ENCODE measurements at places on chromosomes 3 and 15. TPM values are rescaled to one million over a fixed set of nuclear protein-coding genes. Genes with fewer than 3 reads are reported as not detected.

Gene NR2E3
- total RNA-seq = 0.62 TPM

Gene HRH1
- total RNA-seq = 0.35 TPM

- no peak for DNase-seq
- H3K27me3 ChIP-seq = no peaks in the 10 kb centered on the region
- no peak overlapping the region for H3K4me3 ChIP-seq
Measured at GRCh38 chr15:65450556-65450955, 27.8 kb upstream of the IGDCC4 start.

DNA sequence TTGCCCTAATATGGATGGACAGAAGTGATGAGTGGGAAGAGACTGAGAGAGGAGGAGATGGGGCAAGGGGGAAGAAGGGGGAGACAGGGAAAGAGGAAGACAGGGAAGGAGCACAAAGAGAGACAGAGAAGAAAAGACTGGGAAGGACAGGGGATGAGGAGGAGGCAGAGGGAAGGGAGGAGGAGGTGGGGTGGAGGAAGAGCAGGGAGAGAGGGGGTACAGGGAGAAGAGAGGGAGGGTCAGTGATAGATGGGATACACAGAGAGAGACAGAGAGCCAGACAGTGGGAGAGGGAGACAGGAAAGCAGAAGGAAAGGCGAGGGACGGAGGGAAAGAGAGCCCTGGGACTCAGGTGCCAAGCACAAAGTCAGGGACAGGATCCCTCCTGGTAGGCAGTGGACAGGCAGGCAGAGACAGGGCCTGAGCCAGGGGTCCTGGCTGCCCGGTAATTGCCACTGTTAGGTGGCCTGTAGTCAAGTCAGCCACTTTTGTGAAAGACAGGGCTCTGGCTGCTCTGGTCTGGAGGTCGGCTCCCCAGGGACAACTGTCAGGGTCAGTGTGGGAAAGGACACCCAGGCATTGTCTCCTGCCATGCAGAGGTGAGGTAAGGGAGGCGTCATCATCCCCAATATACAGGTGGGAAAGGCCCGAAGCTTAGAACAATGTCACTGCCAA is 9.8 kb downstream of the VILL start:
- peaks cover 7% of the 10 kb centered on the region for H3K4me1 ChIP-seq
- H3K27ac ChIP-seq = no peak overlapping the region
- H3K27me3 ChIP-seq = no peaks in the 10 kb centered on the region
- DNase-seq = no peak
- no peaks in the 10 kb centered on the region for H3K36me3 ChIP-seq

- H3K27ac ChIP-seq = no peak overlapping the region
- DNase-seq = no peak
- no peak overlapping the region for H3K4me3 ChIP-seq
- no peaks in the 10 kb centered on the region for H3K36me3 ChIP-seq
Measured at GRCh38 chr15:84552896-84553295, 47.9 kb upstream of the ZSCAN2 start.

- no peak overlapping the region for H3K4me3 ChIP-seq
- no peaks in the 10 kb centered on the region for H3K4me1 ChIP-seq
- H3K27ac ChIP-seq = no peak overlapping the region
- DNase-seq = no peak
- no peaks in the 10 kb centered on the region for H3K27me3 ChIP-seq
Measured at GRCh38 chr3:37800022-37800551, 61.6 kb upstream of the CTDSPL start.

DNA sequence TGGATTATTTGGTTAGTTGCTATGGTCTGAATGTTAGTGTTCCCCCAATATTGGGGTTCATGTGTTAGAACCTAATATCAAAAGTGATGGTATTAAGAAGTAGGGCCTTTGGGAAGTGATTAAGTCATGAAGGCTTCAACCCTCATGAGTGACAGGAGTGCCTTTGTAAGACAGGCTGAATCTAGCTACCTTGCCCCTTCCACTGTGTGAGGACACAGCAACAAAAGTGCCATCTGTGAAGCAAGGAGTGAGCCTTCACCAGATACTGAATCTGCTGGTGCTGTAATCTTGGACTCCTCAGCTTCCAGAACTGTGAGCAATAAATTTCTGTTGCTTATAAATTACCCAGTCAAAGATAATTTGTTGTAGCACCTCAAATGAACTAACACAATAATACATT is 22.6 kb upstream of the SATB1 start:
- no peak for DNase-seq
- peaks cover 17% of the 10 kb centered on the region for H3K4me1 ChIP-seq
- H3K4me3 ChIP-seq = no peak overlapping the region
- no peaks in the 10 kb centered on the region for H3K36me3 ChIP-seq

DNA sequence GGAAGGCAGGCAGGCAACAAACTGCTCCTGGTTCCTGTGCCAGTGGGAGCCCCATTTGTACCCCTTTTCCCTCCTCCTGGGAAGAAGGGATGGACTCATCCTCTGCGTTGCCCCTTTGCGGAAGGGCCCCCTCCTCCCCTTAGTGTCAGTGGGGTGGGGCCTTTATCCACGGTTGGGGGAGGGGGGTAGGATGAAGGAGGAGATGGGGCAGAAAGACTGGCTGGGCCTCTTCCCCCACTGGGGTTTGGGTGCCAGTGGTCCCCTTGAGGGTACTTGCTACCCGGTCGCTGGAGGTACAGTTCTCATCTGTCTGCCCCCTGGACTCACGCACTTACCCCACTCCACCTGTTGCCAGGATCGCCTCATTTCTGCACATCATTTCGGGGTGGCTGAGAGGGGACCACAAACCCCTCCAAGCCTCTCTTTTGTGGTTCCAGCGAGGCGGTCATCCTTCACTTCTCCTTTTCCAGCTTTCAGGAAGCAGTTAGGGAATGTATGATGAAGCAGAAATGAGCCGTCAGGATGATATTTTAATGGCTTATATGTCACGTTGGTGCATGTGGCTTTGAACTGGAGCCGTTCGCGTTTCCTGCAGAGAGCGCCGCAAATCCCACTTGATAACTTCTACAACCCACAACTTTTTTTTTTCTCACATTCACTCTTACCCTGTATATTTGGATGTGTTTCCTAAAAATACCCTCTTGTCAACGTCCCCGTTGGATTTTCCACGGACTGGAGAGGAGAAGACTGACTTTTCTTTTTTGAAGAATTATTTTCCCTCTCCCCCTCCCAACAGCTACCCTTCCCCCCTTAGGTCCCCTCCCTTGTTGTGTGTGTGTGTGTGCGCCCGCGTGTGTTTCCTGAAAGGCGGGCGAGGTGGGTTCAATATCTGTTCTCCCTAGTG is at the start of gene ZIC4:
ZIC4 (minus strand) TSS at position 516 of the 904 bp plus-strand sequence. CDS start 3,746 bp downstream, outside the sequence.
- no peaks in the 10 kb centered on the region for H3K36me3 ChIP-seq
- peaks cover 81% of the 10 kb centered on the region for H3K4me1 ChIP-seq
- peaks cover 98% of the 10 kb centered on the region for H3K27me3 ChIP-seq
- H3K27ac ChIP-seq = no peak within 1 kb of the TSS
- peak; percentile 18 for DNase-seq
- H3K4me3 ChIP-seq = peak within 1 kb of the TSS; percentile 71

DNA sequence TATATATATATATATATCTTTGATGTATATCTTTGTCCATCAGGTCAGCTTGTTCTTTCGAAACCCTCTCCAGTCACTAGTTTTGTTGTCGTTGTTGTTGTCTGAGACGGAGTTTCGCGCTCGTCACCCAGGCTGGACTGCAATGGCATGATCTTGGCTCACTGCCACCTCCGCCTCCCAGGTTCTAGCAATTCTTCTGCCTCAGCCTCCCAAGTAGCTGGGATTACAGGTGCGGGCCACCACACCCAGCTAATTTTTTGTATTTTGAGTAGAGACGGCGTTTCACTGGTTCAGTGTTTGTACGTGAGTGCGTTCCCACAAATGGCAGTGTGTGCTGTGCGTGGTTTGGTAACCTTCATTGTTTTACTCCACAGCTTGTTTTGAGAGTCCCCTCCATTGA is 51.7 kb downstream of the ZDHHC19 start:
- no peaks in the 10 kb centered on the region for H3K36me3 ChIP-seq
- no peaks in the 10 kb centered on the region for H3K27me3 ChIP-seq
- H3K4me1 ChIP-seq = peaks cover 17% of the 10 kb centered on the region
- H3K4me3 ChIP-seq = no peak overlapping the region
- no peak overlapping the region for H3K27ac ChIP-seq

GRCh38 chr3:44342176-44342790 is 3.7 kb downstream of the TCAIM start:
- DNase-seq = no peak
- H3K4me1 ChIP-seq = peaks cover 3% of the 10 kb centered on the region
- H3K27ac ChIP-seq = no peak overlapping the region
- H3K27me3 ChIP-seq = no peaks in the 10 kb centered on the region
- H3K4me3 ChIP-seq = no peak overlapping the region

Gene GP5
- 0.12 TPM for total RNA-seq

Gene ANKRD63
- total RNA-seq = 0.74 TPM

DNA sequence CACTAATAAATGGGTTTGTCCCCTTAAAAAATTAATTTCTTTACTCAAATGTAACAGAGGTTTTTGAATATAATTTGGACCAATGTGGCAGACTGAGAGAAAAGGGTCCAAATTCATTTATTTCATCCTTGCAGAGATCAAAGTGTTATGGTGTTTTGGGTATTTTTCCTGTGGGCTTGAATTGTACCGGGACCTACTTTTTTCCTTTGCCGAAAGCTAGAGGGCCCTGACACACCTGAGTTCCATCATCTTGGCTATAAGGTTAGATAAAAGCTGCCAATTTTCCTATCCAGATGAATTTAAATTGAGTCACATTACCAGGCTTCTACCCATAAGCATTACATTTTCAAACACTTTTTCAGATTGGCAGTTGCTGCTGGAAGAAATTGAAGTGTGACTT is 908 bp downstream of the CCNB2 start:
- no peaks in the 10 kb centered on the region for H3K4me1 ChIP-seq
- peak overlapping the region; percentile 89 for H3K27ac ChIP-seq
- peak; percentile 22 for DNase-seq
- H3K4me3 ChIP-seq = peak overlapping the region; percentile 78

GRCh38 chr3:129756871-129757270 is 136.6 kb downstream of the TMCC1 start:
- no peak for DNase-seq
- H3K27ac ChIP-seq = no peak overlapping the region

Gene PLCD1
- total RNA-seq = 21.3 TPM

DNA sequence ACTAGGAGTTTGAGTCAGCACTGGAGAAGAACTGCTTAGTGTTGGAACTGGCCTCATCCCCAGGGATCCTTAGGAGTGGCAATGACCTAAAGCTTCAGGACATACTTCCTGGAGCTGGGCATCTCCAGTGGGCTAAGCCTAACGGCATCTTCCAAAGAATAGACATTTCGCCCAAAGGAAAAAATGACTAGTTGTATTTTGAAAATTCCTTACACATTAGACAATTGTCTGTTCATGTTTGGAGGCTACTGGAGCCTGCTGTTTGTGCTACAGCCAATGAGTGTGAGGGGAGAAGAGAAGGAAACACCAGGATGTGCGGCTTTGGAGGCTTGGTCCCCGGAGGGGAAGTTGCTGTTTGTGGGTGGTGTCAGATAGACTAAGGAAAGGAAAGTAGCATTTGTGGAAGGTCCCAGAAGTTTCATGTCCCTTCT is 77.6 kb downstream of the POLR2M start:
- H3K4me3 ChIP-seq = no peak overlapping the region
- H3K36me3 ChIP-seq = no peaks in the 10 kb centered on the region
- H3K27me3 ChIP-seq = no peaks in the 10 kb centered on the region
- no peaks in the 10 kb centered on the region for H3K4me1 ChIP-seq

DNA sequence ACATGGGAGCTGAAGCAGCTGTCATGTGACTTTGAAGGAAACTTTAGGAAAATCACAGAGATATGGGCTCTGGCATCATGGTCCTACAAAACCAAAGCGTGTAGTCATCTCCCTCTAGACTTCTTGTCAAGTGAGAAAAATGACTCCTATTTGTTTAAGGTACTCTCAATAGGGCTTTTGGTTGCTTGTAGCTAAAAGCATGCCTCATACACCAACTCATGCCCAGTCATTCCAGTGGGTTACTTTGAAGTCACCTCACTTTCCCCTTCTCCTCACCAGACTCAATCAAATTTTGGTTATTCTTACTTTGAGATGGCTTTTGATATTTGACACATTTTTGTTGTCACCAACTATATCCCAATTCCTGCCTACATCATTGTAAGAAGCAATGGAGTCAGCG is 81.6 kb downstream of the BOC start:
- DNase-seq = no peak
- H3K27ac ChIP-seq = no peak overlapping the region
- no peaks in the 10 kb centered on the region for H3K36me3 ChIP-seq
- no peak overlapping the region for H3K4me3 ChIP-seq

Gene TM4SF4
- not detected for total RNA-seq

- peaks cover 45% of the 10 kb centered on the region for H3K4me1 ChIP-seq
- peaks cover 84% of the 10 kb centered on the region for H3K27me3 ChIP-seq
- no peaks in the 10 kb centered on the region for H3K36me3 ChIP-seq
- peak; percentile 53 for DNase-seq
- peak overlapping the region; percentile 37 for H3K4me3 ChIP-seq
Measured at GRCh38 chr3:137760341-137761098, 3.6 kb upstream of the SOX14 start.

Gene AMIGO3
- 10.4 TPM for total RNA-seq

Gene ERICH6
- total RNA-seq = not detected

- DNase-seq = no peak
- no peak overlapping the region for H3K4me3 ChIP-seq
- no peaks in the 10 kb centered on the region for H3K27me3 ChIP-seq
- H3K4me1 ChIP-seq = peaks cover 41% of the 10 kb centered on the region
Measured at GRCh38 chr3:115804200-115804599, 180.9 kb downstream of the GAP43 start.

Gene IMPG2
- total RNA-seq = not detected

Gene HYAL1
- 2.8 TPM for total RNA-seq

Gene ACSBG1
- 10.0 TPM for total RNA-seq

Gene C3orf33
- 3.5 TPM for total RNA-seq

- no peak overlapping the region for H3K4me3 ChIP-seq
- H3K27me3 ChIP-seq = no peaks in the 10 kb centered on the region
- no peak for DNase-seq
- no peak overlapping the region for H3K27ac ChIP-seq
- H3K4me1 ChIP-seq = no peaks in the 10 kb centered on the region
Measured at GRCh38 chr15:92377083-92377789, 16.4 kb upstream of the ST8SIA2 start.

Gene TRIM69
- 8.3 TPM for total RNA-seq

Gene CP
- 2.8 TPM for total RNA-seq

Gene GOLGA8O
- total RNA-seq = not detected

Gene RPP25
- 18.8 TPM for total RNA-seq

GRCh38 chr3:108494906-108495531 is 15.4 kb downstream of the MYH15 start:
- no peak overlapping the region for H3K27ac ChIP-seq
- no peaks in the 10 kb centered on the region for H3K36me3 ChIP-seq
- H3K4me3 ChIP-seq = no peak overlapping the region
- H3K27me3 ChIP-seq = no peaks in the 10 kb centered on the region
- no peak for DNase-seq

DNA sequence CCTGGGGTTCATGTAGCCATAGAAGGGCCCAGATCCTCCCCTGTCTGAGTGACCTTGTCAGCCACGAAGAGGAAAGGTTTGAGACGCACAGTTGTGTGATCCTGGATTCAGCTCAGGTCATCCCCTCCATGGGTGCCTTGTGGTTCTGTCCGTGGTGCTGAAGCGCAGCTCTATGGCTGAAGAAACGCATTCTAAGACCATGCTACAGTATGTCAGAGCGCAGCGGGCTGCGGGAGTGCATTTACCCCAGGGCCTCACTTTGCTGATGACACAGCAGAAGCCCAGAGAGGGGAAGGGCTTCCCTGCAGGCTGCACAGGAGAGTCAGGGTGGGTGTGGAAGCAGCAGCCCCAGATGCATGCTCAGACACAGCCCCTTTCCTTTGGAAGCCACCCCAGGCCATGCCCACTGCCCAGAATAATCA is 68.8 kb upstream of the IQSEC1 start:
- no peak overlapping the region for H3K4me3 ChIP-seq
- H3K4me1 ChIP-seq = no peaks in the 10 kb centered on the region
- H3K27me3 ChIP-seq = no peaks in the 10 kb centered on the region
